Epithelial cell of proximal tubule (primary cell): ENCODE measurements at places on chromosomes 6 and 20. TPM values are rescaled to one million over a fixed set of nuclear protein-coding genes. Genes with fewer than 3 reads are reported as not detected.

Gene TFAP2D
- total RNA-seq, result not detected in 2 replicates

Gene AIG1
- 40.8 and 47.4 TPM in 2 replicates for total RNA-seq

Gene ATRN
- total RNA-seq, result 11.4 and 15.4 TPM in 2 replicates

Gene TRIM15
- not detected in 2 replicates for total RNA-seq

Gene NAPB
- 3.3 and 3.8 TPM in 2 replicates for total RNA-seq

Gene PM20D2
- 44.8 and 46.5 TPM in 2 replicates for total RNA-seq

Gene WFDC2
- total RNA-seq, result 14.7 and 53.3 TPM in 2 replicates

- DNase-seq, result no peak
Measured at GRCh38 chr20:8020314-8021079, 936 bp upstream of the TMX4 start.

DNA sequence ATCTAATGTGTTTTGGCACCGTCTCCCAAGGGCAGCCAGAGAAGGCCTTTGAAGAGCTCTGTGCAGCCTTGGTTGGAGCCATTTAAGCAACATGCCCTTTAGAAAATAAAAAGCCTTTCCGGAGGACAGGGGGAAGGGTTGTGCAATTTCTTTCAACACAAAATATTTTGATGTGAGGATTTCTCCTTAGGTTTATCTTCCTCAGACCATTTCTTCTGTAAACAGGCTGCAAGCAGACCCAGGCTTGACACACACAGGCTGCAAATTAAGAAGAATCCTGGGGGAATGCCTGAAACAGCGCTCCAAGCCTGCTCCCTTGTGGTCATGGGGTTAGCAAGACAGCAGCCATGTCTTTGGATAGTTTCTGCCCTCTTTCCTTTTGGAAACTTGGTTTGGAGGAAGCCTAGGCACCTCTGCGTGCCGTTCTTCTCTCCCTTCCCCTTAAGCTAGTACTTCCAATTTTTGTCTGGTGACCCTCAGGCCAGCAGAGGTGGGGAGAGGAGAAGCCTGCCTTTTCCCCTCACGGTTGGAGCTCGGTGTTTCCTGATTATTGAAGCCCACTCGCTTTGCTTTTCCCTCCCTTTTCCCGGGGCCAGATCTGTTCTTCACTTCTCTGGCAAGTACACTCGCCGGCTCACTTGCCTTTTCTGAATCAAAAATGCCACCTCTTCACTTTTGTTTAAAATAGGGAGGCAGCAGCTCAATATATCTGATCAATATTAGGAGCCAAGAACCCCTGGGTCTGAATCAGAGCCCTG, 39.6 kb upstream of the NOX3 start:
- DNase-seq, result no peak

DNA sequence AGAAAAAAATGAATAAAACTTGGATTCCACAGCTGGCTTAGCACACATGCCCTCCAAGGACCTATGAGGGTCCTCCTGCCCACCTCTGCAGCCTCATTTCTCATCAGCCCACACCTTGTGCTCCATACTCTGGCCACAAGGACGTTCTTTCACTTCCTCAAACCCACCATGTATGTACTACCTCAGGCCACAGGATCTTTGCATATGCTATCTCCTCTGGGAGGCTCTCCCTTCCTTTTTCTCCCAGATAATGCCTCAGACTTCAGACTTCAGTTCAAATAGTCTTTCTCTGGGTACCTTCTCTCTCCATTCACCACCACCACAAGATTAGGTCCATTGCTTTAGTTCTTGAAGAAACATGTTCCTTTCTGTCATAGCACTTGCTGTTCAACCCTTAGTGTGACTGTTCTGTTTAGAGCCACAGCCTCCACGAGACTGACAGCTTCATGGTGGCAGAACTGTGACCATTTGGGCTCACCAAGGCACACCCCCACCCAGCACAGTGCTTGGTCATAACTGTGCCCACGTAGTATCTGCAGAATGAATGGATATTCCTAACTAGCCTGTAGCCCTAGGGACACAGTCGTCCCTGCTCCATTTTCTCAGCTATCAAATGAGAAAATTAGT, 146.7 kb upstream of the LRFN2 start:
- DNase-seq, result no peak

GRCh38 chr6:36320475-36320874, 16.2 kb downstream of the BNIP5 start:
- DNase-seq, result no peak

DNA sequence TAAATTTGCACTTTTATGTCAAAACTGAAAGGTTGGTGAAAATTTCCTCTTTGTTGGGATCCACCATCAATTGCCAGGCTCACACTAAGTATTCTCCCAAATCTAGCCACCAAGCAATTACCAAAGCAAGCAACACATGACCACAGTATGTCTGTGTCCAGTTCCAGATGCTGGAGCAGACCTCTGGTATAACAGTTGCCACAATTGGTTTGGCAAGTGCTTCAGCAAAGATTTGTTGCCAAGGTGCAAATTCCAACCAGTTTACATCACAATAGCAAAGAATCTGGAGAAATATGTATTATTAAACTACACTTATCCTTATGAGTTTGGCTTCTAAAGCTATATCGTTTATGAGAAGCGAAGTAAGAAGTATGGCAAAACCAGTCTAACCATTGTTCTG, 6.4 kb downstream of the GTF2H5 start:
- no peak for DNase-seq

DNA sequence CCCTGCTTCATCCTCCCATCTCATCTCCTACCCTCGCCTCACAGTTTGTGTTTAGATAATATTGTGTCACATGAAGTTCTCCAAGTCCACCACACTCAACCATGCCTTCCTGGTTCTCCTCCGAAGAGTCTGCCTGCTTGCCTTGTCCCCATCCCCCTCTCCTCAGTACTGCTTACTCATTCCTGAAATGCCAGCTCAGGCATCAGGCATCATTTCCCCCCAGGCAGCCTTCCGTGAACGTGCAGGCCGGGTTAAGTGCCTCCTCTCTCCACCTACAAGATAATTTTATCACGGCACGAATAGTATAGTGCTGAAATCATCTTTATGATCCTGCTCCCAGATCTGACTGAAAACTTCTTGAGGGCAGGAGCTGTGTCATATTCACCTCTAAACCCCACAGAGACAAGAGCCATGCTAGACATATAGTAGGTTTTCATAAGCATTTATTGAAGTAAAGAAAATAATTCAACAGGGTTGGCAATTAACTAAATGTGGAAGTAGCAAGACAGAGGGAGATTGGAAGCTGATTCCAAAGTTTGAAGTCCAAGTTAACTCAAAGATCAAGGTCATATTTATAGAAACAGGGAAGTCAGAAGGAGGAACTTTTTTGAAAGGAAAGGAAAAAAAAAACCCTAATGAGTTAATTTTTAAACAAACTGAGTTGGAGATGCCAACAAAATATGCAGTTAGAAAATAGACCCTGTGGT, 48.7 kb upstream of the BMP2 start:
- DNase-seq, result peak; percentile 83

- DNase-seq, result peak; percentile 54
Measured at GRCh38 chr6:8556370-8557013, 121.1 kb upstream of the SLC35B3 start.

DNA sequence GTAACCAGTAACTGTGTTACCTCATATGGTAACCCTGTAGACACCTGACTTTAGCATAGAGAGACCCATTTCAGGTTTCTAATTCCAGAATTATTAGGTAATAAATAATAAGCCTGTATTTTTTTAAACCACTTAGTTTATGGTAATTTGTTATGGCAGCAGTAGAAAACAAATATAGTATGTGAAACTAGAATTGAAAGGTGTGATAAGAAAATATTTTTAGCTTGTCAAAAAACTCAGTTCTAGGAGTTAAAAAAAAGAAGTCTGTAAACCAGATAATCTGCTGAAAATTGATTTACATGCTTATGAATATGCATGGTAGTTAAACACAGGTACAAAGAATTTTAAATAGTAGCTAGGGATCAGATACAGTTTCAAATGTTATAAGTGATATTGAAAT, 695.0 kb upstream of the GJE1 start:
- no peak for DNase-seq

GRCh38 chr6:119443993-119444641, 94.6 kb upstream of the MAN1A1 start:
- no peak for DNase-seq

- peak; percentile 13 for DNase-seq
Measured at GRCh38 chr20:29079769-29080690, 2177.4 kb upstream of the DEFB115 start.

GRCh38 chr20:44910690-44911262, 916 bp downstream of the PABPC1L start:
- DNase-seq, result no peak

- no peak for DNase-seq
Measured at GRCh38 chr6:15561447-15562199, 101.2 kb downstream of the DTNBP1 start.

GRCh38 chr6:3820563-3820962, 28.6 kb upstream of the FAM50B start:
- DNase-seq, result no peak

- no peak for DNase-seq
Measured at GRCh38 chr20:434221-434620, 26.1 kb downstream of the RBCK1 start.

- DNase-seq, result no peak
Measured at GRCh38 chr6:86857783-86858182, 79.5 kb upstream of the HTR1E start.

DNA sequence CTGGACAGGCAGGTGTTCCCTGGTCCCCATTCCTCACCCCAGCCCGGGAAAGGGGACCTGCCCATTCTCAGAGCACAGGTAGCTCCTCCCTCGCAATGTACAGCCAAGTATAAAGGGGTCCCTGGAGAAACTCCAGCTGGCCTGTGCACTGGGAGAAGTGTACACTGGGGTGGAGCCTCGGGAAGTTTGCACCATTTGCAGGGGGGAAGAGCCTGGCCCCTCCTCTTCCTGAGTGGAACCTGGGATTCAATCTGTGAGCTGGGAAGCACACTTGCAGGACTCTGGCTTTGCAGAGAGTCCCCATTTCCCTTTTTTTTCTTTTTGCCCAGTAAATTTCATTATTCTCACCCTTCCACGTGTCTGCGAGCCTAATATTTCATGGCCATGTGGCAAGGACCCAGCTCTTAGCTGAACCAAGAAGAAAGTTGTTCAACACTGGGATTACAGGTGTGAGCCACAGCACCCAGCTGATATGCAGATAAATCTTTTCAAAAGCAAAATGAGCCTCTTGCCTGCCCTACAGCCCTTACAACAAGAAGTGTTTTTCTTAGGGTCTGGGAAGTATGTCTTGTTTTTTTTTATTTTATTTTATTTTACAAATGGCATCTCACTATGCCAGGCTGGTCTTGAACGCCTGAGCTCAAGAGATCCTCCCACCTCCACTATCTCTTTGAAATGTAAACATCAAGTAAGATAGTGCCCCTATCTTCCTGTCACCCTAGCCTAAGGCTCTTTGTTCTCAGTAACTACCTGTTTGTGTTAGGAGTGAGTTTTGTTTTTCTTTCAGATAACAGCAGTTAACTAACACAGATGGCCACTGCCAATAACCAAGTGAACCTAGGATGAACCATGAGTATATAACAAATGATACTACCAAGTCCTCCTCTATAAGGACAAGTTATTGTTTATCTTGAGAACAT, 9.3 kb upstream of the RNGTT start:
- DNase-seq, result no peak

DNA sequence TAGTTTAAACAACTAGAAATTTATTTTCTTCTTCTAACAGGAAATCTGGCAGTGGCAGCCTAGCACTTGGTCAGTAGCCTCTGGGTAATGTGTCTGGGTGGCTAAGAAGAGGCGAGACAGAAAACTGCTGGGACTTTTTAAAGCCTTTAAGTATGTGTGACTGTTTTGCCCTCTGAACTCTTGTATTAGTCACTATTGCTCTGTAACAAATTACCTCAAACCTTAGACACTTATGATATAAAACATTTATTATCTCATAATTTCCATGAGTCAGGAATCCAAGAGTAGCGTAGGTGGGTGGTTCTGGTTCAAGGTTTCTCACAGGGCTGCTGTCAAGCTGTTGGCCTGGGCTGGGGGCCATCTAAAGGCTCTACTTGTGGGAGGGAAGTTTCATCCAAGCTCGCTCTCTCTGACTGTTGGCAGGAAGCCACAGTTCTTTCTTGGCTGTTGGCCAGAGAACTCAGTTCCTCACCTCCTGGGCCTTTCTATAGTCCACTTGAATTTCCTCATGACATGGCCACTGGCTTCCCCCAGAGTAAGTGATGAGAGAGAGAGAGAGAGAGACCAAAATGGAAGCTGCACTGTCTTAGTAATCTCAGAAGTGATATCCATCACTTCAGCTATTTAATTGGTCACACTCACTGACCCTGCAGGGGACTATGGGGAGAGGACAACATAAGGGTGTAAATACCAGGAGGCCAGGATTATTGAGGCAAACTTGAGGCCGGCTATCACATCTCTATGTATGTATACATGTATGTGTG, 17.4 kb upstream of the TBC1D22B start:
- DNase-seq, result peak; percentile 98

DNA sequence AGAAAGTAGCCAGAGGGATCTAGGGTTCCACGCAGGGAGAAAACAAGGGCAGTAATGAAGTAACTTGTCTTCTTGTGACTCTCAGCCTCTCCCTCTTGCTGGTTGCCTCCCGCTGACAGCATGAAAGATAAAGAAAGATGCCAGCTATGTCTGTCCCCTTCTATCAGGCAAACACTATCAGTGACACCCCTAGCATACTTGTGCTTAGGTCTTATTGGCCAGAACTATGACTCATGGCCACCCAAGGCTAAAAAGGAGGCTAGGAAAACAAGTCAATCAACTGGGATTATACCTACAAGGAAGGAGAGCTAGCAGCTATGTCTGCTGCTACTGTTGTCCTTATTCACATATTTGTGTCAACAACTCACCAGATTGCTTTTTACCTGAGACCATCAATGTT, 206.8 kb upstream of the SOX4 start:
- no peak for DNase-seq

DNA sequence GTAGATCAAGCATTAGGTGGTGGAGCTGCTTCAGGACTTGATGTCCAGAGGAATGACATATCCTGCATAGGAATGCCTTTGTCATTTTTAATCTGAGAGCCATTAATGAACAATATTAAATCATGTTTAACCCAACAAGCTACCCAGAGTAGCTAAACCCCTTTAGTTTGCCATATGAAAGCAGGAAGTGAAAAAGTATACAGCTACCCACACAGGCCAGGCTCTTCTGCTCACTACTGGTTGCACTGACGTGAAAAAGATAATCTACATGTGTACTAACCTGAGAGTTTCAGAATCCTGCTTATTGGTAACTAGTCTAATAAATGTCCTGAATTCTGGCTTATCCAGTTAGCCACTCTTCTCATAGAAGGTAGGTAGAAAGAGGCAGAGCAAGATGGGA, 19.9 kb downstream of the GLYATL3 start:
- DNase-seq, result no peak

- no peak for DNase-seq
Measured at GRCh38 chr6:52994839-52995088, 320 bp downstream of the GSTA4 start.

DNA sequence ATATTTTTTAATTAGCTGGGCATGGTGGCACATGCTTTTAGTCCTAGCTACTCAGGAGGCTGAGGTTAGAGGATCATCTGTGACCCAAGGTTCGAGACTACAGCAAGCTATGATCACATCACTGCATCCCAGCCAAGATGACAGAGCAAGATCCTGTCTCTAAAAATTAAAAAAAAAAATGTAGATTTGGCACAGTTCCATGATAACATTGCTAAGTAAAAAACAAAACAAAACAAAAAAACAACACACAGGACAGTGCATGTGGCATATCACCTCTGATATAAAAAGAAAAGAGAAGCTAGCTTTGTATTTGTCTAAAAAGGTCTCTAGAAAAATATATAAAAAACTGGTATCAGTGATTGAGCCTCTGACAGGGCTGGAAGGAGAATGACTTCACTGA, 24.6 kb downstream of the RNF24 start:
- DNase-seq, result no peak
